Effector CD8-positive, alpha-beta T cell (primary cell): ENCODE measurements at places on chromosomes 1 and 21.

DNA sequence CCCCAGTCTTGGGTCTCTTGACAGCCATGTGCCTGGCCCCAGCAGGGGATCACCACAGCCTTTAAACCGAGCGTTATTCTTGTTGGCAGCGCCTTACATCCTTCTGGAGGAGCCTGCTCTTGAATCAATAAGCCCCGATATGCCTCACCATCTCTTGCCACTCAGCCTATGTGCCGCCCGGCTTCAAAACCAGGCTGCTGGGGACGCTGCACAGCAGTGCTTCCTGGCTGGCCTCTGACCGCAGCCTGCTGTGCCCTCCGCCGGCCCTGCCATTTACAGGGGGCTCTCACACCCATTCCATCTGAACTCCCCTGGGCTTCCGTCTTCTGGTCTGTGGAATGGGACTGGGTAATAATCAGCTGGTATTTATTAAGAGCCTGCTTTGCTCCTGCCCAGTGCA, 3.0 kb upstream of the PEX10 start:
- DNase-seq, result no peak

DNA sequence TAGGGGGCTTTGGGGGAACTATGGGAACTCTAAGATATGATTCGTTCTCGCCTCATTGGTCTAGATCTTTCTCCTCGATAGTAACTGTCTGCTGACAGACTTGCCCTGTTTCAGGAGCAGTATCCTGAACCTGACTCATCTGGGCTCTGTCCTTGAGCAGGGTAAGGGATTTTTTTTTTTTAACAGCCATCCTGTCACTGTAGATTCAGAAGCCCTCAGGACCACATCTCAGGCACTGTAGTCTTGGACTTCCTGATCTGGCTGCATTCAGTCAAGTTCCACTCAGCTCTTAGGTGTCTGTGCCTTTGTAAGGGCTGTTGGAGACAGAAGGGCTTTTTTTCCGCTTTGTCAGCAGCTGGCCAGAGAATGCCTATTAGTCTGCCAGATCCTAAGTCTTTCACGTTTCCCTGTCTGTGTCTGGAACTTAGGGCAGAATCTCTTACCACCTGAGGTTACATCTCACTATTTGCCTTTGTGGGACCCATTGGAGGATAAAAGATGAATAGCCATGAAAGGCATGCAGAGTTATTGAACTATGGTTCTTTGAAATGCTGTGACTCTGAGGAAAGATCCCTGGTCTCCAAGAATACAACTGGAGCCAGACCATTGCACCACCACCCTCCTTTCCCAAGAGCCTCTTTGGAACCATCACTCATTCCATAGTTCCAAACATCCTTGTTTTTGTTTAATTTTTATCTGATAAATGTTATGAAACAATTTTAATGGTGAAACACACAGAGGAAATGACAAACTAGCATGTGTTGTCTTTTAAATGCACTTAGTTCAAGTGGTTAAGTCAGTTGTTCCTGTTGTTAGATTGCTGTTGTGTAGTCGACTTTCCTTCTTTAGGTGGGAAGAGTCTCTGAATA, 49.7 kb upstream of the MACF1 start:
- no peak for DNase-seq

DNA sequence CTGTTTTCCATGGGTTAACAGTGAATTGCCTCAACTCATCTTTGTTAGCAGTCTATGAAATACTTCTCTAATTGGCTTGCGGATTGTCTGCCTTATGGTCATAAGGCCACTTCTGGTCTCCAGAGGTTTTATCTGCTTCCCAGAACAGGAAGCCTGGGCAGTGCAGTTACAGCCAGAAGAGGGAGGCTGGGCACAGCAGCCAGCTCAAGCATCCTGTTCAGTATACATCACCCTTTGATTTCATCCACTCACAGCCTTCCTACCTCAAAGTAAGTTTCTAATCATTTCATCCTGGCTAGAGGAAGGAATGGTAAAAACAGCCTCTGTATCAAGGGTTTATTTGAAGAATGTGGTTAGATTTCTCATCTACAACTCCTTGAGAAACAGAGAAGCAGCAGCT, 311.5 kb upstream of the DEPDC1 start:
- DNase-seq, result no peak

GRCh38 chr1:94036730-94037129, 84.2 kb downstream of the ABCA4 start:
- DNase-seq, result no peak

GRCh38 chr1:47765236-47765635, 231.9 kb downstream of the TRABD2B start:
- no peak for DNase-seq

GRCh38 chr1:86318436-86318835, 77.7 kb downstream of the ODF2L start:
- no peak for DNase-seq

DNA sequence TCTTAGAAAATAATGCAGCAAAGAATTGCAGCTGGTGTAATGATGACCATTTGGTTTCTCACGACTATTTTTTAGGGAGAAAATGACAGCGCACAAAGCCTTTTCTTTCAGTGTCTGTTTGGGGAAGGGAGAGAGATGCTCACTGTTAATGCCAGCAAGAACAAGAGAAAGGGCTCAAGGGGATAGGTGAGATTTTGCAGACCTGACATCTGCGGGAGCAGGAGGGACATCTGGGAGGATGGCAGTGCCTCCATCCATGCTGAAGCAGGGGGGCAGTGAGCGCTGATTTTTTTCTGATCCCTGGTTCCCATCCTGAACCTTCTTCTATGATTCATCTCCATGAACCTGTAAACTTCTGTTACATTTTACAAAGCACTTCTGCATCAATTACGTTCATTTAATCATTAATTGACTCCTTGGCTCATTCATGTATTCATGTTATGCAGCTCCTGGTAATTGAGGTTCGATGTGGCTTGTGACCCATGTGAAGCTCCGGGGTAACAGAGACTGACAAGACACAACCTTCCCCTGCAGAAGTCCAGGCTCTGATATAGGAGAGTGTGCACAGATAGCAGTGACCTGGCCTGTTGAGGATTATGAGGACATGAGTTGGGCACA, 595.3 kb downstream of the PTPRU start:
- no peak for DNase-seq

- DNase-seq, result no peak
Observed at GRCh38 chr1:221039616-221040015, 160.4 kb downstream of the HLX start.

GRCh38 chr1:202397256-202397655, 48.8 kb downstream of the PPP1R12B start:
- DNase-seq, result no peak

- DNase-seq, result no peak
Observed at GRCh38 chr1:9833632-9834031, 9.9 kb upstream of the CLSTN1 start.

- DNase-seq, result no peak
Observed at GRCh38 chr1:83950106-83950661, 48.7 kb downstream of the TTLL7 start.

- DNase-seq, result no peak
Observed at GRCh38 chr1:156487862-156488261, 12.7 kb downstream of the MEF2D start.

DNA sequence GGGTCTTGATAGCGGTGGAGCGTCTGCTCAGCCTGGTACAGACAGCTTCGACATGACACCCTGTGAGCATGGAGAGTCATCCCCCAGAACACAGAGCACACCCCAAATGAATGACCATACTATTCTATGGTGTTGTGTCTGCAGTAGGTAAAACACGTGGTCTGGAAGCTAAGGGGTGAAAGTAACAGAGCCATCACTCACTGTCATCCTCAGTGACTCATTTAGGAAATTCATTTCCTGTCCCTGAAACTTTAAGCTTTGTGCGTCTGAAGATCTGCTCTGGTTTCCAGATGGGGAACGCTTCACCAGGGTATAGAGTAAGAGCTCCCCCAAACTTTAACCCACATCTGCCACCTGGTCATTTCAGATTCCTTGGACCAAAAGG, 94.8 kb upstream of the DISP3 start:
- no peak for DNase-seq

DNA sequence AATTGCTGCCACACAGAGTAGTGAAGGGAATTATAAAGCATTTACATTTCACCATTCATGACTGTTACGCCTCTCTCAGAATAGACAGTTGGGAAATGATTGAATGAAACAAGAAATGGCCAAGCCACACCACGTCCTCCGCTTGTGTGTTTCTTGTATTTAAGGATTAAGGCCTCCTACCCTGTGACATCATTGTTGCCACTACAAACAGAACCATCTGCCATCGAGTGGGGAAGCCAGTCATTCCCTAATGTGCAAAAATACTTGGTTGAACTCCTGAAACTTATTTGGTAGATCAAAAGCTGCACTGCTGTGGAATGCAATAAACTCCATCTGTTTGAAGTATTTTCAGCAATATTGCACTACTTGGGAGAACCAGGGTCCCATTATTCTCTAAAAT, 99.0 kb upstream of the C1orf105 start:
- no peak for DNase-seq

- DNase-seq, result no peak
Observed at GRCh38 chr1:36709869-36710481, 227.3 kb upstream of the CSF3R start.

- DNase-seq, result no peak
Observed at GRCh38 chr21:46122237-46122671, 24.3 kb downstream of the COL6A2 start.

DNA sequence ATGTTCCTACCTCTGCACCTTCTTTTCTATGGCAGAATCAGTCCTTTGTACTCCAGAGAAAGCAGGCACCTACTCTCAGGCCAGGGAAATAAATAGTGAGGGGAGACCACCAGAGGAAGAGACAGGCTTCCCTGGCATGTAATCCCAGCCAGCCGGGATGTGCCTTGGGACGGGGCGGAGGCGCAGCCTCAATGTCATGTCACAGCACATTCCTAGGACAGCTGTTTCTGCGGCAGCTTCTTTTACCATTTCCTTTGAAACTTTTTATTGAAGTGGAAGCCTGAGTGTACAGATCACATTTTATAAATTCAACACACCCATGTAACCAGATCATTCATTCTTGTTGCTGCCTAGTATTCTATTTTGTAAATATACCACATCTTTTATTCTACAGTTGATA, 67.9 kb upstream of the ZNF326 start:
- DNase-seq, result no peak

DNA sequence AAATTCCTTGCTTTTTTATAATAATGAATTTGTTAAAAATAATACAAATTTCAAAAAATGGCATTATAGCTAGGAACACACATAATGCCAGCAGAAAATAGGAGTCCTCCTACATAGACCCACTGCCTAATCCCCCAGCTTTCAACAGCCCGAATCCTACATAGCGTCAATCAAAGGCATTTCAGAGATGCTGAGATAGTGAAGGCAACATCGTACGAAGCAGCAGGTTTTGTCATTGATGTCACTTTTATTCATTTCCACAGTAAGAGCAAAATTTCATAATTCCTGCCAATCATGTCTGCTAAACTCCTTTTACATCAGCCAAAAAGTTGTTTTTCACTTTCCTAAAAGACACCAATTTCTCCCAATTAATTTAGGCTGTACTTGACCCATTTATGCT, 94.1 kb downstream of the GREM2 start:
- DNase-seq, result no peak

DNA sequence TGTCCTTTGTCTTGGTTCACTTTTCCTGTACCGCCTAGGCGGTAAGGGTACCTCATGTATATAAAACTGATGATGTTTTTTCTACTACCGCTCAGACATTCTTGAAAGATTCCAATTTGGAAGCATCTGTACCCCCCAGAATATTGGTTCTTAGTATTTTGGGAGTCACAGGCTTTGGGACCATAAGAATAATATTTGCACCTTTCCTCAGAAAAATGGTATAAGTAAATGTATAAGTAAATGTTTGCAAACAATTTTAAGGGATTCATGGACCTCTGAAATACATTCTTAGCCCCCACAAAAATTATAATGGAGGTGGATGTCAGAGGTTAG, 677 bp downstream of the SRP9 start:
- DNase-seq, result no peak

- DNase-seq, result no peak
Observed at GRCh38 chr1:93167006-93167405, 13.2 kb downstream of the TMED5 start.

- no peak for DNase-seq
Observed at GRCh38 chr1:231694465-231695077, 68.0 kb downstream of the DISC1 start.

GRCh38 chr1:12528021-12528852, 89.8 kb downstream of the DHRS3 start:
- no peak for DNase-seq

GRCh38 chr1:78146205-78146771, 100.5 kb downstream of the GIPC2 start:
- DNase-seq, result no peak

- DNase-seq, result no peak
Observed at GRCh38 chr21:43893536-43894205, 28.6 kb downstream of the AGPAT3 start.

GRCh38 chr1:219581344-219581743, 31.6 kb downstream of the ZC3H11B start:
- no peak for DNase-seq

GRCh38 chr1:6596886-6597776, 5.5 kb downstream of the KLHL21 start:
- no peak for DNase-seq

- DNase-seq, result no peak
Observed at GRCh38 chr1:200072636-200073285, 45.3 kb downstream of the NR5A2 start.

DNA sequence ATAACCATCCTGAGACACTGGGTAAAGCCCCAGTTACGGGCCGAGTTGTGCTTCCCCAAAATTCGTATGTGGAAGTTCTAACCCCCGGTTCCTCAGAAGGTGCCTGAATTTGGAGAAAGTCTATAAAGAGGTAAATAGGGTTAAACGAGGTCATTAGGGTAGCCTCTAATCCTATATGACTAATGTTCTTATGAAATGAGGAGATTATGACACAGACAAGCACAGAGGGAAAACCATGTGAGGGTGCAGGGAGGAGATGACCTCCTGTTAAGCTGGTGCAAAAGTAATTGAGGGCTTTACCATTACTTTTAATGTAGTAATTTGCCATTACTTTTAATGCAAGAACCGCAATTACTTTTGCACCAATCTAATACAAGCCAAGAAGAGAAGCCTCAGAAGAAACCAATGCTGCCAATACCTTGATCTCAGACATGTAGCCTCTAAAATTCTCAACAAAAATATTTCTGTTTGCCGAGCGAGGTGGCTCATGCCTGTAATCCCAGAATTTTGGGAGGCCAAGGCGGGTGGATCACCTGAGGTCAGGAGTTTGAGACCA, 260.8 kb downstream of the GPATCH2 start:
- DNase-seq, result no peak

DNA sequence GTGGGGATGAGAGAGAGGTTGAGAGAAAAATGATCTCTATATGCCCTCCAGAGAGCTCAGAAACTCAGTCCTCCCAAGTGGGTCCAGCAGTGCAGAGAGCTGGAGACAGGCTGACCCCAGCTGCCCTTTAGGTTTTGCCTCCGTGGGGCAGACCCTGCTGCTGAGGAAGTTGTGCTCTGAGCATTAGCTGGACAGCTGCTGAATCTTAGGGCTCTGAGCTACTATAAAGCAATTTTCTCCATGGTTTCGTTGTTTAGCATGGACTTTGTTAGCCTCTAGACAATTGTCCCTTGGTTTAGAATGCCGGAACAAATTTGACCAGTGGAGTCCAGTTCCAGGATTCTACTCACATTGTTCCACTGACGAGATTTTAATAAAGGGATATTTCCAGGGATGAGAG, 22.1 kb downstream of the BATF3 start:
- no peak for DNase-seq
